Hematopoietic multipotent progenitor cell treated with erythropoietin and hydrocortisone succinate and interleukin-3 and kit ligand, for 17 days (in vitro differentiated cells): ENCODE measurements at places on chromosomes 16 and 17.

GRCh38 chr16:65598621-65599020 lies 476.8 kb upstream of the CDH11 start:
- DNase-seq, result no peak

GRCh38 chr17:17985555-17985954 lies 12.9 kb downstream of the DRC3 start:
- DNase-seq, result no peak

DNA sequence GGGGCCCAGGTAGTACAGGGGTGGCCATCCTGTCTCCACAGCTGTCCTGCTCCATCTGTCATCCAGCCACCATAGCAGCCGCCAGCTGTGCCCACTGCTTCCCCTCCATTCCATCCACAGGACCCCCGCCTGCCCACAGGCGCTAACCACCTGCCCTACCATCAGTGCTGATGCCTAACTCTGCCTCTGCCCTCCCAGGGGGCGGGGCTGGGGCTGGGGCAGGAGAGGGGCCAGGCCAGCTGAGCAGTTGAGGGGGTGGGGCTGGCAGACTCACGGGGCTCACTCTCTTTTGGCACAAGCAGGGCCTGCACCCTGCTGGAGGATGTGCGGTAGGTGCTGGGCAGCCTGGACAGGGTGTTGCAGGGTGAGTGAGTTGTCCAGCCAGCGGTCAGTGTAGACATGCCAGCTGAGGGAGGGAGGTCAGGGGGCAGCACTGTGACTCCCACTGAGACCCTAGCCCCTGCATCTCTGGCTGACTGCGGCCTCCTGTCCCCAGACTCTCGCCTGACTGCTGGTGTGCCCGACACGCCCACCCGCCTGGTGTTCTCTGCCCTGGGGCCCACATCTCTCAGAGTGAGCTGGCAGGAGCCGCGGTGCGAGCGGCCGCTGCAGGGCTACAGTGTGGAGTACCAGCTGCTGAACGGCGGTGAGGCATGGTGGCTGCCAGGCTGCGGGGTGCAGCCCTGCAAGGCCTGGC lies 9.6 kb downstream of the GALK1 start:
- no peak for DNase-seq

- no peak for DNase-seq
These were observed 10.6 kb downstream of the CA10 start for GRCh38 chr17:52147872-52148271.

GRCh38 chr17:49629447-49629846 lies 48.5 kb downstream of the SPOP start:
- DNase-seq, result no peak

DNA sequence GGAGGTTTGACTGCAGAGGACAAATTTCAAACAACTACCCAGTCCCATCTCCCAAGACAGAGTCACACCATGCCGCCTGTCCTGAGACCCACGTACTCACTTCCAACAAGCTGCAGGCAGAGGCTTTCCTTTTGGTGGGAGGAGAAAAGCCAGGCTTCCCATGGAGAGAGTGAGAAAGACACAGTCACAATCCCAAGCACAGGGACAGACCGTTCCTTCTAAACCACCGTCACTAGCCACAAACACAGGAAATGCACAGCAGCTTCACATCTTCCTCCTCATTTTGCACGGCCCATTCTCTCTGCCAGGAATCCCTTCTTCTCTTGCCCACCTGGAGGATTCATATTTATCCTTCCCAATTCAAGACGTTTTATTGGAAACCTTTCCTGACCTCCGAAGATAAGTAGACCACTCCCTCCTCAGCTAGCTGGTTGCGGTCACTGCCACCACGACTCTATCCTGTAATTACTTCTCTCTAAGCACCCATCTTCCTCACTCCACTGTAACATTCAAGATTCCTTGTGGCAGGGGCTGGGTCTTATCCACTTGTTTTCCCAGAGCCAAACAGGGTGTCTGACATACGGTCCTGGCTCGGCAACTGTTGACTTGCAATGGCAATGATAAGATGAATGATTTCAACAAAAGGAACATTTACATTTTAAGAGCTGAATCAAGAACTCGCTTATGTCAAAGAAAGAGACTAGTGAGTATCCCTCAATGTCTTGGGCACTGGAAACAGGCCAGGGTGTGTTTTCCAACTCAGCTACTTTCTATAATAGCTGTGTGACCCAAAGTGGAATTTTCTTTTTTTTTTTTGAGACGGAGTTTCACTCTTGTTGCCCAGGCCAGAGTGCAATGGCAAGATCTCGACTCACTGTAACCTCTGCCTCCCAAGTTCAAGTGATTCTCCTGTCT lies 87.6 kb downstream of the XYLT1 start:
- DNase-seq, result no peak

GRCh38 chr16:64933885-64934284 lies 188.0 kb downstream of the CDH11 start:
- DNase-seq, result no peak

- no peak for DNase-seq
These were observed 12.7 kb upstream of the PABPN1L start for GRCh38 chr16:88878967-88879787.

- no peak for DNase-seq
These were observed 13.3 kb downstream of the GRB7 start for GRCh38 chr17:39751016-39751543.
